ENCODE measurements at places on chromosomes 5 and 9. TPM values are rescaled to one million over a fixed set of nuclear protein-coding genes. Genes with fewer than 3 reads are reported as not detected.

The THBS4 gene
- total RNA-seq, result 0.92 TPM

DNA sequence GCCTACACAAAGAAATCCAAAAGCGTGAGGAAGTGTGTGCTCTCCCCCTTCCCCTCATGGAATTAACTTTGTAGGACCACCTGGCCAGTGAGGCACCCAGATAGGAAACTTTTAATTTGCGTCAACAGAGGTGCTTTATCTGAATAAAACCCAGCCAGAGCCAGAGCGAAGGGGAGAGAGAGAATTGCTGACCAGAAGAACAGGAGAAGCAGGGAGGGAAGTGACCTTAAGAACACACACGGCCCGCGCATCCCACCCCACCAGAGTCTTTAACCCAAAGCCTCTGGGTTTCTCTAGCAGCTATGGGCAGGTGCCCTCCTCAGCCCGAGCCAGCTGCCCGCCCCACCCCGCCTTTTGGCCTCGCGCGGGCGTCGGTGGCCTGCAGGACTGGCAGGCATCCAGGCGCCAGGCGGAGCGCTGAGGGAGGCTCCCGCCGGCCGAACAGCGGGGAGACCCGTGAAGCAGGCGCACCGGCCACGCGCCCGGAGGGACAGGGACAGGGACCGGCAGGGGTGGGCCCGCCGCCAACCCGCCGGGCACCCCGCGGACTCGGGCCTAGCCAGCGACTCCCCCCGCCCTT lies 580 bp downstream of the ERAP1 start:
- H3K27me3 ChIP-seq, result no peaks in the 10 kb centered on the region
- peaks cover 62% of the 10 kb centered on the region for H3K4me1 ChIP-seq
- no peak for DNase-seq

- no peak overlapping the region for H3K4me3 ChIP-seq
- DNase-seq, result no peak
- H3K36me3 ChIP-seq, result no peaks in the 10 kb centered on the region
- H3K27me3 ChIP-seq, result peaks cover 4% of the 10 kb centered on the region
- H3K27ac ChIP-seq, result no peak overlapping the region
These were observed 111.7 kb upstream of the PUM3 start for GRCh38 chr9:2955575-2955974.

- H3K4me3 ChIP-seq, result no peak overlapping the region
- H3K36me3 ChIP-seq, result no peaks in the 10 kb centered on the region
- H3K27ac ChIP-seq, result no peak overlapping the region
- DNase-seq, result no peak
- H3K27me3 ChIP-seq, result no peaks in the 10 kb centered on the region
- no peaks in the 10 kb centered on the region for H3K4me1 ChIP-seq
These were observed 687.0 kb upstream of the FTMT start for GRCh38 chr5:121164632-121165031.

The PDZD2 gene
- 0.05 TPM for total RNA-seq
